ENCODE measurements at places on chromosomes 6 and 20.

- DNase-seq: no peak
Measured at GRCh38 chr6:143279385-143279784, 171.1 kb downstream of the ADAT2 start.

GRCh38 chr6:106149472-106150069 is 63.4 kb downstream of the PRDM1 start:
- DNase-seq: no peak

DNA sequence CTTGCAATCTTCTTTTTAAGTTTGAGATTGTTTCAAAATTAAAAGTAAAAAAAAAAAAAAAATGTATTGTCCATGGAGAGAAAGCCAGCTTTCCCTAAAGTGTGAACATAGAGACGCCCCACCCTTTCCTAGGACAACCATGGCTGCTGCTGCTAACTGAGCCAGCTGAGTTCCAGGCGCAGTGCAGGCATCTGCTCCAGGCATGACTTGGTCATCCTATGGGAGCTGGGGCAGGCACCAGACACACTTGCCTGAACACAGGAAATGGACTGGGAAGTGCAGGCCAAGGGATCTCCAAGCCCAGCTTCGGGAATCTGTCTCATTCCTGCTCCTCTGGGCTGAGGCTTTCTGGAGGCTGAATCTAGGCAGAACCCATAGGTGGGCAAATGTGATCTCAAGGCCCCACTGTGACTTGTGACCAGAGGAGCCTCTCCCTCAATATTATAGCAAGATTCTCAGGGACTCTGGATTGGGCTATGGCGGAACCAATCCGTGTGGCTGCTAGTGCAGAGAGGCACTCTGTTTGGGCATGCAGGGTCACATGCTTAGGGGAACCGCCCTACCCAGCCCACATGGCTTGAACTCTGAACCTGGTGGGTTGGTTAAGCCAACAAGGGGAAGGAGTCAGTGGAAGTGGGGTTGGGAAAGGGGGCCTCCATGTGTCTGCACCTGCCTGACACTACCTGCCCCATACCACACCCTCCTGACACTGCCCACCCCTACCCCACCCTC is 138.2 kb upstream of the CST7 start:
- no peak for DNase-seq

DNA sequence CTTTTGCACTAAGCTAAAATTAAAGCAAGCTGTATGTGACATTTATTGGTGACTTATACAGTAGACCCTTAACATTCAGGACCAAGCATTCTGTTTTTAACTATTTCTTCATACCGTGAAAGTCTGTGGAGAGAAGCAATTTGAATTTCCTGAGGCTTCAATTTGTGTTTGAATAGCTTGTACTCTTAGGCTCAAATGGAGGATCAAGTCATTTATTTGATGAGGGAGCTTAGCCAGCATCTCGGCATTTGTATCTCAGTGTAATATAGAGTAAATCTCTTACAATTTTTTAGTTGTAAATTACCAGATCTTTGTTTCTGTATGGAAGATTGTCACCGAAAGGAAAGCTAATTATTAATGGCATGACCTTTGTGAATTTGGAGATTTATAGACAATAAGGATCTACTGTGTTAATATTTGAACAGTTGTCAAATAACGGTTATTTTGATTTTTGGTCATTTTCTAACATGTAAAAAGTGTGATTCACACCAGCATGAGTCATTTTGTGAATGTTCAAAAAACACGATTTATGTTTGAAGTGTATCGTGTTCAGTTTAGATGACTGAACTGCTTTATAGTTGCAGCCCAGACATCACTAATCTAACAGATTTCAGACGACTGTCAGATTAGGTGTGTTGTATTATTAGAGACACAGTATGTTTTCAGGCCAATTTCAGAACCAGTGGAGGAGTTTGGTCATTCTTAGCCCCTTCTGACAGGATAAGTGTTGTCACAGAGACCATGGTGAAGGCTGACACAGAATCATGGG is 332.9 kb downstream of the CDKAL1 start:
- no peak for DNase-seq

DNA sequence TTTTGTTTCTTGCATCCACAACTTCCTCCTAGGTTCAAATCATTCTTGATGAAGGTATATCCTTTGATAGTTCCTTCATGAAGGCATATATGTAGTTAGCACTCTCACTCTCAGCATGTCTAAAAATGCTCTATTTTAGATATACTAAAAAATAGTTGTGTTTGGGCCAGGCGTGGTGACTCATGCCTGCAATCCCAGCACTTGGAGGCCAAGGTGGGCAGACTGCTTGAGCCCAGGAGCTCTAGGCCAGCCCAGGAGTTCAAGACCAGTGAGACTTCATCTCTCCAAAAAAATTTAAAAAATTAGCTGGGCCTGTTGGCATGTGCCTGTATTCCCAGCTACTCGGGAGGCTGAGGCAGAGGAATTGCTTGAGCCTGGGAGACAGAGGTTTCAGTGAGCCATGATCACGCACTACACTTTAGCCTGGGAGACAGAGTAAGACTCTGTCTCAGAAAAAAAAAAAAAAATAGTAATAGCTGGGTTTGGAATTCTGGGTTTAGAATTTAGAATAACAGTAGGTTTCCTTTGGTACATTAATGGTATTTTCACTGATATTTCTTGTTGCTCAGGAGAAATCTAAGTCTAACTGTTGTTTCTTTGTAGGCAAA is 7.0 kb downstream of the SERAC1 start:
- no peak for DNase-seq

DNA sequence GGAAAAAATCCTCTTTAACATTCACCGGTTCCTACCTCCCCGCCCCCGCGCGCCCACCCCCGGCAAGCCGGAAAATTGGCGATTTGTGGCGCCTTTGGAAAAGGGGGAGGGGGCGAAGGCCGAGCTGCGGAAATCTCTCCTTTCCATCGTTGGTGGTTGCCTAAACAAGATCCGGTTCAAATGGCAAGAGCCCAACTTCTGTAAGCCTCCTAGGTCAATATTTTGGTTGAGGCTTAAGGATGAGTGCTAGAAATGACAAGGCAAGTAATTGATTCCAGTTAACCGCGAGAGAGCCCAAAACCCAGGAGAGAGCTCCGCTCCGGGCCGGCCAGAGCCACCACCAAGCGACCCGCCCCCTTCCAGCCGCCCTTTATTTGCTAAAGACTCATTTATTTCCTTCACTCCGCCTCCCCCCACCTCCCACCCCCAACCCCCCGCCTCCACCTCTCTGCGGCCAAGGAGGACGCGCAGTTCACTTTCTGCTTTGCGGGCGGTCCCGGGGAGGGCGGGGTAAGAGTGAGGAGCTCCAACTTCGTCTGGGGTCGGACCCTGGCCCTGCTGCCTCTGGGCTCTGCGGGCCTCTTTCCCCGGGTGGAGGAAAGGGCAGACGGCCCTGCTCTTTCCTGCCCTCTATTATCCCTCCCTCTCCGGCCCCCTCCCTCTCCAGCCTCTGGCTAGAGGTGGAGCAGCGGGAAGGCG is 838 bp upstream of the NKX2-2 start:
- DNase-seq: no peak

DNA sequence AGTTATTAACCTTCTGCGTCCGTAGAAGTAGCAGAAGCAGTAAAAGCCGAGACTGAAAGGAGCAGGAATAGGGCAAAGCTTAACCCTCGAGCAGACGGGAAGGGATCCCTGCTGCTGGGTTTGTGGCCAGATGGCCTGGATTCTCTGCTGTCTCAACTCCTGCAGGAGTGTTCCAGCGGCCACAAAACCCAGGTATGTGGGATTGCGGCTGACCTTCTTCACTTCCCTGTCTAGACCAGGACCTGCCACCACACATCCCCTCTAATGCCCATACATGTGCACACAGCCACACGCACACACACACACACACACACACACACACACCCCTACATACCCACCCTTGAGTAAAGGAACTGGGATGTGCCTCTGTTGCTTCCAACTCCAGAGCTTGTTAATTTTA is 33.1 kb upstream of the TNFRSF21 start:
- DNase-seq: no peak

- DNase-seq: no peak
Measured at GRCh38 chr6:49515485-49516146, 15.9 kb downstream of the GLYATL3 start.

DNA sequence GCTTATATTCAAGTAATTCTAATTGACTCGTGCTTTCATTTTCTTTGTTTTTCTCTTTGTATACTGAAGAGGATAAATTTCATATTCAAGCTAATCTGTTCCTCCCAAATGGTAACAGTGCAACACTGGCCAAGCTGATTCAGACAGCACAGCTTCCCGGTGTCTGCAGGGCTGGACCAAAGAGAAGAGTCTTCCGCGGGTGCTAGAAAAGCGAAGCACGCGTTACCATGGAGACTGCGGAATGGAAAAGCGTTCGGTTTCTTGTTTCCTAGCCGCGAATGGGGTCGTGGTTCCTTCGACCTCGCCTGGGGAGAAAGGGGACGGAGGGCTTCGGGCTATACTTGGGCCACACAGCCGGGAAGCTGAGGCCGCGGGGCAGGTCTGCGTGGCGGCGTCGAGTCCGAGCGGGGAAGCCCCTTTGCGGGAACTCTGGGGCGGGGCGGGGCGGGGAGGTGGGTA is 6.2 kb upstream of the ZNF311 start:
- DNase-seq: no peak

- DNase-seq: no peak
Measured at GRCh38 chr6:161696801-161697200, 422.9 kb upstream of the AGPAT4 start.

DNA sequence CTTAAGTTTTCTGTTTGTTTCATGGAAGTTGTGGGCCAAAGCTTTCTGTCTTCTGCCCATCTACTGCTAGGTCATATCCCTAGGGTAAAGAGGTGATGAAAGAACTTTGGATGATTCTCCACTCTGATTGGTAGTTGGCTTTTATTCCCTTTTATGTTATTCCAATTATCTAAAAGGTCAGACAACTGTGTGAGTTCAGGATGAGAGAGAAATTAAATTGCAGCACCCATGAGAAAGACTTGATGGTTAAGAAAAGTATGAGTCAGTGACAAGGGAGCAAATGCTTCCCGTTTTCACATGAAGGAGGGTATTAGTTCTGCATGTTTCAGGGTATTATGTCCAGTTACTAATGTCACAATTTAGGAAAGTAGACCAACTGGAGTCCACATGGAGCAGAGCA is 136.3 kb downstream of the CD109 start:
- DNase-seq: no peak

- no peak for DNase-seq
Measured at GRCh38 chr6:113694278-113695077, 162.7 kb upstream of the MARCKS start.

- DNase-seq: no peak
Measured at GRCh38 chr6:85726206-85726605, 83.5 kb upstream of the SYNCRIP start.
